HFF-Myc (cell line): ENCODE measurements at places on chromosomes 2 and 18.

DNA sequence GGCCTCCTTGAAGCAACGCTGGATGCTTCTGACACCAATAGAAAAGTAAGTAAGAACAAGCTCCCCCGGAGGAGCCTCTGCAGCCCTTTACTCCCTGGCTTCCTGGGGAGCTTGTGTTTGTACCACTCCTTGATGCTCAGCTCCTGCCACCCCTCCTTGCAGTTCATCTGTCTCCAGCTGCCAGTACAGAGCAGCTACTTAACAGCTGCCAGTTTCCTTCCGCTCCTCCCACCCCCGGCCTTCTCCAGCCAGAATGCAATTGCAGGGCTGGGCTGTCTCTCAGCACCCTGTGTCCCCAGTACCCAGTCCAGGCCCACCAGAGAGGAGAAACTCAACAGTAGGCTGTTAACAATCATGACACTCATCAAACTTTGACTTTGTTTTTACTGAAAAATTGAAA, 109.4 kb downstream of the AOX1 start:
- no peak for DNase-seq

DNA sequence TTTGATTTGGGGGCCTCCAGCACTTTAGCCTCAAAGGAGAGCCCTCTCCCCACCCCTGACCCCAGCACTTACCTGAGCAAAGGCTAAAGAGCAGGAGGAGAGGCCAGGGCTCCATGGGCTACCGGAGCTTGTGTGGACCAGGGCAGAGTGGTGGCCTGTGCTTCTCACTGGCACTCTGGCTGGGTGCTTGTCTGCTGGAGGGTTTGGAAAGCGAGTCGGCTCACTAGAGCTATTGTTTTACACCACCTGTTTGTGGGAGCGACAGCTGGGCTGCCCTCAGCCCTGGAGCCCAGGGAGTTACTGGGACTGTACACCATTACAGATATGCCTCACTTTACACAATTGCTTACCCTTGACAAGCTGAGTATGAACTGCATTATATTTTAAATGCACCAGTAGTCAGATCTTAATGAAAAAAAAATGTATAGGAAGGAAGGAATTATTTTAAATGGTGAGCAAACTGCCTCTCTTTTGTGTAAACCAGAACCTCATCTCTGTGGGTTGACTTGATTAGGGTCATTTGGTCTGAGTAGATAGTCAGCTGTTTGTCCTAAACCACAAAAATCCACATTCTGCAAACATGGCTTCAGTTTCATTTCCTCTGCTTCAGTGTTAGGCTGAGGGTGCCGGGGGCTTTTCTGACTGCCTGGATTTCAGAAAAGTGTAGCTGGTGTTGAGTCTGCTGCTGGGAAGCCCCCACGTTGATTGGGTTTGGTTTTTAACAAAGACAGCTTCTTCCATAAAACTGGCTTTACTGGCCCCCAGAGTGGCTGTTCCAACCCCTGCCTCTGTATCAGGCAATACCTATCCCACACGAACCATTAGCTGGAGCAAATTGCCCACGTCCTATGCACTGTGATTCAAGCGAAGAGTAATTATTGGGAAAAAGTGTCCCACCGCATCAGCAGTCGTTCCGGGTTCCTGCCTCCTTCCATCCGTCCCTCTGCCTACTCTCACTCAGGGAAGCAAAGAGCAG, at the start of gene CHRNA1:
TSS of gene CHRNA1 (minus strand) at position 193 of the 976 bp plus-strand sequence. CDS start at position 115, 78 bp downstream.
- no peak for DNase-seq

- no peak for DNase-seq
These were observed 62.9 kb downstream of the MSTN start for GRCh38 chr2:189999661-190000060.

DNA sequence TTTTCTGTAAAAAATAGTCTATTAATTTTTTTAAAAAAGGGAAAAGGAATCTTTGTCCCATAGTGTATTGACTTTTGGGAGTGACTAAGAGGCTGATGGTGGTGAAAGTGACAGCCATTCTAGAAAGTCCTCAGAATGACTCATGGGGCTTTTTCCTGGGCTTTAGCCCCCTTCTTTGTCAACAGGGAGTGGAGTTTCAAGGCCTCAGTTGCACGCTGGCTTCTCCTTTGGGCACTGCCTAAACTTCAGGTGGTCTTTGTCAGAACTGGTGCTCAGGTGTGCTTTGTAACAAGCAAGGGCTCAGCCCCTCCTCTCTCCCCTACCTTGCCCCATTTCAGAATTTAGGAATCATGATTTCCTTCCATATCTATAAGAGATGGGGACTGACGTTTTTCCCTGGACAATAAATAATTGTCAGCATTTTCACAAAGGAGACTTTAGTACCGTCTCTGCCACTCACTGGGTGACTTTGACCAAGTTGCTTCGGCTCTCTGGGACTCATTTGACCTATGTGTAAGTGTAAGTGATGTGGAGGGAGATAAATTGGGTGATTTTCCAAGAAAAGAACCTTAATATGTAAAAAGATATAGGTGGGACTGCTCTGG, 61.2 kb upstream of the IGFBP2 start:
- no peak for DNase-seq

DNA sequence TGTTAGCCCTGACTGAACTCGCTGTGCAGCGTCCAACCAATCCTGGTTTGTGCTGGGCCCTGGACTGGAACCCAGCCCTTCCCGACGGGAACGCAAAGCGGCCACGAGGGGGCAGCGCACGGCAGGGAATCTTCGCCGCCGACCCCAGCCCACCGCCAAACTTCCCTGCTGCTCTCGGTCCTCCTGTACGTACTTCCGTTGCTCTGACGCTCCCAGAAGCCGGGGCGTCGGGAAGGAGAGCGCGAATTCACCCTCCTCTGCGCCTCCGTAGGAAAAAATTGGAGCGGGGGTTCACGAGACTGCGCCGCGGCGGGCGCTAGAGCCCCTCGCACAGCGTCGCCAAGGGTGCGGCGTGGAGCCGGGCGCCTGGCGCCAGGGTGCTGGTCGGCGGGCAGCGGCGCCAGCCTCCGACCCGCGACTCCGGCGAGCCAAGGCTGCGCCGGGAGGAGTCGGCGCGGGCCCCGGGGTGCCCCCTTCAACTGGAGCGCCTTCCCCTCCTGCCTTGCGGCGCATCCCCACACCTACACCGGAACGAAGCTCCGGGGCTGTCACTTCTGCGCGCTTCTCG, 873 bp upstream of the SH3RF3 start:
- peak; percentile 71 for DNase-seq

GRCh38 chr2:88903749-88904353, 212.4 kb downstream of the RPIA start:
- DNase-seq: peak; percentile 12

DNA sequence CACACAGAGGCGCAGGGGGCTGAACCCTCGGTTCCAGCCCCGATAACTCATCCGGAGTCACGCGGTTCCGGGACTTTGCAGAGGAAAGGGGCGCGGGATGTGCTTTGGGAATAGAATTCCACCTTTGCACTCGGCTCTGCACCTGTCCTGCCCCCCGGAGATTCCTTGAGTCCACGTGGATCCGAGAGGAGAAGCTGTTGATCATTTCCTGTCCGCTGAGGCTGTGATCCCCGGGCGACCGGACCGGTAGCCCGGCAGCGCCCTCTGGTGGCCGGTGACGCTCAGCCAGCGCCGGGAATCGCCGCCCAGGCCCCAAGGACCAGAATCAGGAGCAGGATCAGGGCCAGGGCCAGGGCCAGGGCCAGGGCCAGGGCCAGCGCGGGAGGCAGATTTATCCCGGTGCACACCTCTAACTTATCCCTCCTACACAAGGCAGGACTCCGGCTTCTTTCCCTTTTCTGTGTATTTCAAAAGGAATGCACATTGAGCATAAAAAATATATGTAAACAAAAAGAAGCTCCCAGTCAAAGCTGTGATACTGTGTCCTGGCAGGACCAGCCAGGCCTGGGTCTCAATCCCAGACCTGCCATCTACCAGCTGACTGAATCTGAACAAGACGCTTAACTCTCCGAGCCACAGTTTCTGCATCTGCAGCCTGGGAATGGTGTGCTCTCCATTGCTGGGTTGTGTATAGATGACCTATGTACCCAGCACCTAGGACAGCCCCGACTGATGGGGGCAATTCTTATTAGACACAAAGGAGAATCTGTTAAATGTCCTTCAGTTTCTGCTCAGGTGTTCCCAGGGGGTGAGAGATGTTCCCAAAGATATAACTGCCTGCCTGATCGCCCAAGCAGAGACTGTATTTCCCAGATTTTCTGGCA, 8.5 kb upstream of the SPATA3 start:
- peak; percentile 31 for DNase-seq

- DNase-seq: no peak
These were observed 21.9 kb upstream of the NCK2 start for GRCh38 chr2:105722726-105723297.

- DNase-seq: no peak
These were observed 90.5 kb upstream of the FN1 start for GRCh38 chr2:215526341-215526740.

GRCh38 chr2:176124947-176125771, 2.6 kb downstream of the HOXD9 start:
- no peak for DNase-seq

DNA sequence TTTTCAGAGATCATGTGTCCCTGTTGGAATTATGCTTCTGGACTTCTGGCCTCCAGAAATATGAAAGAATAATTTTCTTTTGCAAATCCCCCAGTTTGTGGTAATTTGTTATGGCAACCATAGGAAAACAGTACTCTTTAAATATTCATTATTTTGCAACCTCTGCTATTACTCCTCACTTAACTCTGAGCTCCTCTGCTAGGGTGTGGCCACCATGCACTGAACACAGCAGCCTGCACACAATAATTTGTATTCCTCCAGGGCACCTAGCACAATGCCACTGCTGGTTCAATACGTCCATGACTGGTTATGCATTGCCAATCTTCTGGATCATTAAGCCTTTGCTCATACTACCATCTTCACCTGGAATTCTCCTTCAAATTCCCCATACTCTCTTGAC, 232.0 kb downstream of the CNTNAP5 start:
- no peak for DNase-seq
